Mesenchymal stem cell (in vitro differentiated cells and primary cell): ENCODE measurements at places on chromosomes 12 and 14.
A peak's percentile ranks its signal among the peaks of the same experiment; 100 is the strongest.

GRCh38 chr12:54154681-54155186 lies 34.1 kb downstream of the SMUG1 start:
- no peak for DNase-seq

GRCh38 chr12:25943940-25944339 lies 14.5 kb upstream of the RASSF8 start:
- DNase-seq, result no peak

DNA sequence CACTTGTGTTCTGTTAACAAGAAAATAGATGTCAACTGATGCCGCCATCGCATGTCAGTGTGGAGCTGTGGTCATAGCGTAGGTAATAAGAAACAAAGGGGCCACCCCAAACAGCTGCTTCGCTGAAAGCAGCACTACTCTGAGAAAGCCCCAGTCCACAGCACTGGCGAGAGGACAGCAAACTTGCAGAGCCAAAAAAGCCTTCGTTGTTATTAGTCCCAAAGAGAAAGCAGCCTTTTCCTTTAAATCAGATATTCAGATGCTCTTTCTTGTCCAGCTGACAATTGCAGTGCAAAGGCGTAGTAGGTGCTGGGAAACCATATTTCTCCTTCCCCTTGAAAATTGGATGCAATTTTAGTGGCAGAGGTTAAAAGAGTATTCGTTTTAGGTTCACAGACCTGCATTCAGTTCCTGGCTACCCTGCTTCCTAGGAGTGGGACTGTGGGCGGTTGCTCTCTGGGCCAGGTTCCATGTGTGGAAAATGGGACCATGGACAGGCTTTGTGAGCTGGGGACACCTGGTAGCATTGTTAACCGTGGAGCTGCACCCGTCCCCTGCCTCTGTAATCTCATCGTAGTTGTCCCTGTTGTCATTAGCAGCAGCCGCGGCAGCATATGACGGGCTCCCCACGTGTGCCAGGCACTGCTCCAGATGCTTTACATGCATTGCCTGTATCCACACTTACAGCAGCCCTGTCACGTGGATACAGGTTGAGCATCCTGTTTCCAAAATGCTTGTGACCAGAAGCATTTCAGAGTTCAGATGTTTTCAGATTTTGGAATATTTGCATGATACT lies 54.2 kb downstream of the ELK3 start:
- DNase-seq, result no peak

- peak; percentile 74 for DNase-seq
Measured at GRCh38 chr12:85468356-85469157, 188.5 kb downstream of the ALX1 start.

DNA sequence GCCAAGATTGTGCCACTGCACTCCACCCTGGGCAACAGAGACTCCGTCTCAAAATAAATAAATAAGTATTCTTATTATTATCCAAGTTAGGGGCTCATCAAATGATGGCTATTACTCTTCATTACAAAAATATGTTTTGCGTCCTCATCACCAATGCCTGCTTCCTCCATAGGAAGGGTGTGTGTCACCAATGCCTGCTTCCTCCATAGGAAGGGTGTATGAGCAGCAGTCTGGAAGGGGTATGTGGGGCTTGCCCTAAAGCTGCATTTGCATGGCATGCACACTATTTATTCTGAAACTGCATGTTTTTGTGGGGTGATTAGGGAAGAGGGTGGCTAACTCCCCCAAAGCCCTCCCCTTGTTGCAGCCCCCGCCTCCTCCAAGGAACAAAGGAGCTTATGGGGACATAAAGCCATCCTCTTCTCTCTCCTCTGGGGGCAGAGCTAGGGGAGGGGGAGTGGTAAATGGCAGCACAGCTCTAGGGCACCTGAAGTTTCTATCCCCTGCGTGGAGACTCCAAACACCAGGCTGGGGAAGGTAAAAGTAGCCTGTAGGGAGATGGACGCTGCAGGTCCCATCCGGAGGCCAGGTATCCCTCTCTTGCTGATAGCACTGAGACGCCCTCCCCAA lies 1.3 kb downstream of the CAMKK2 start:
- peak; percentile 25 for DNase-seq

- no peak for DNase-seq
Measured at GRCh38 chr12:6277982-6278438, 32.5 kb upstream of the PLEKHG6 start.

GRCh38 chr12:69897744-69898143 lies 72.7 kb downstream of the MYRFL start:
- peak; percentile 80 for DNase-seq

DNA sequence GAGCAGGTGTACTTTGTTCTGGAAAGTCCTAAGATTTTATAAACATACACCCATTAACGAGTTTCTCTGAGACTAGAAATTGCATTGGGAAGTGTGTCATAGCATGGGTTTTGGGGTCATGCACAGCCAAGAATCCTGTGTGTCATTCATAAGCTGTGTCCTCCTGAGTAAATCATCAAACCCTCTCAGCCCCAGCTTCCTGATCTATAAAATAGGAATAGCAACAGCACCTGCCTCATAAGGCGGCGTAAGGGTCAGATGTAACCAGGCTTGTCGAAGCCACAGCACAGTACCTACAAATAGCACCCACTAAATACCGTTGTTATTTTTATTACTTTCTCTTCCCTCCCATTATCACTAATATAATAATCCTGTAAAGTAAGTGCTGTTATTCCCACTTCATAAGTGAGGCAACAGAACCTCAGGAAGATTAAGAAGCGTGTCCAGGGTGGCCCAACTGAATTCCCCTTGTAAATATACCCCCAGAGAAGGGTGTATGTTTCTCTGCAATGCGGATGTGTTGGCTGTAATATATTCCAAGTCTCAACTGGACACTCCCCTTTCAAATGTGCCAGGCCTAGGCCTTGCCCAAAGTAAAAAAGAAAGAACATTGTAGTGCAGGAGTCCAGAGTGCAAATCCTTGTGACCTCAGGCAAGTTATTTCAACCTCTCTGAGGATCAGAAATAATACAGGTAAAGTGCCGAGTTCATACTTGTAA lies 188.3 kb upstream of the BCL2L14 start:
- no peak for DNase-seq

- DNase-seq, result no peak
Measured at GRCh38 chr14:93732524-93732923, 55.8 kb downstream of the PRIMA1 start.

GRCh38 chr12:66467932-66468331 lies 165.6 kb downstream of the HELB start:
- DNase-seq, result no peak

DNA sequence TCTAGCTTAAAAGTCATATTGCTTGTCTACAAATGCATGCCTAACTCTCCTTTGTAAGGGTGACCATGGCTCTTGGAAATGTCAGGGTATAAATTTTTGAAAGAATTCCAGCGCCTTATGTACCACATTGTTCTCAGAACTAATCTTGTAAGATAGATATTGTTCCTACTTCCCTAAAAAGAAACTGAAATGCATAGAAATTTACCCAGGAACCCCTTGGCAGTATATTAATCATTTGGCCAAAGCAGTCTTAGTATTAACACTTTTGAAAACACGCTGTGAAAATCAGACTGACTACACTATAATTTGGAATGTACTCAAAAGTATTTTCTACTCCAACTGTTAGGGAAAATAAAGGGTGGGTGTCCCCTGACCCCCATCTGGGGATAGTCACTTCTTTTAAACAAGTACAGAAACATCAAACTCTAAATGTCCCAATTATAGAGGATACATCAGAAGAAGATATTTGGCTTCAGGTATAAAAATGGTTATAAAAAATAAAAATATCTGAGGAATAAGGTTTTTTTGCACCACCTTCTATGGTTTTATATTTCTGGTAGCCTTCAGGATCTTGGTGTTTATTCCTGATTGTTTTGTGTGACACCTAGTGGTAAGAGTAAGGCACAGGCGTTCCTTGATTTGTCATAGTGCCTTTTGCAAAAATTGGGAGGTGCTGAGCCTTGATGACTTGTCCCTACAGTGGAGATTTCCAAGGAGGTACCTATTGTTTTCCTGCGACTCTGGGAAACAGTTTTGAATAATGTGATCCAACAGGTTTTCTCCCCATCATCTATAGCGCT lies 2.2 kb upstream of the NFKBIA start:
- peak; percentile 81 for DNase-seq

- DNase-seq, result no peak
Measured at GRCh38 chr14:94636744-94637412, 24.7 kb downstream of the SERPINA3 start.

- DNase-seq, result peak; percentile 24
Measured at GRCh38 chr14:103629503-103630121, 601 bp downstream of the KLC1 start.

- DNase-seq, result no peak
Measured at GRCh38 chr14:104882991-104883660, 18.1 kb downstream of the CEP170B start.

DNA sequence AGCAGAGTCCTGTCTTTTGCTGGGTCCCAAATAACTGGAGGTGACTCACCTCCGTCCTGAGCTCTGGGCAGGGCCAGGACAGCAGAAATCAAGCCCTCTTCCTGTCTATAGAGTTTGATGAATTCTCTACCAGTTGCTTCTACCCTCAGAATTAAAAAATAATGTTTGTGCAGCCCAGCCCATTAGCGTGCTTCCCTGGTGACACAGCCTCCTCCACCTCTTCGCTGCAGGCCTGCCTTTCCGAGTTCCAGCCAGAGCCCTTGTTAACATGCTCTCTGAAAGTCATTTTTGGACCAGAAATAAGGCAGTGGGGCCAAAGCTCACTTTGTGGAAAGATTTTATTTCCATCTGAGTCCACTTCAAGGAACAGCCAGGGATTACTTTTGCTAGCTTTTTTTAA lies 94.0 kb downstream of the TBX5 start:
- DNase-seq, result no peak

GRCh38 chr12:72057330-72057914 lies 118.8 kb downstream of the TPH2 start:
- DNase-seq, result no peak

- no peak for DNase-seq
Measured at GRCh38 chr12:47414511-47414910, 291.3 kb downstream of the RPAP3 start.

- no peak for DNase-seq
Measured at GRCh38 chr12:49451468-49452259, 84.4 kb downstream of the SPATS2 start.

GRCh38 chr14:34340025-34340625 lies 121.9 kb downstream of the SPTSSA start:
- DNase-seq, result no peak

DNA sequence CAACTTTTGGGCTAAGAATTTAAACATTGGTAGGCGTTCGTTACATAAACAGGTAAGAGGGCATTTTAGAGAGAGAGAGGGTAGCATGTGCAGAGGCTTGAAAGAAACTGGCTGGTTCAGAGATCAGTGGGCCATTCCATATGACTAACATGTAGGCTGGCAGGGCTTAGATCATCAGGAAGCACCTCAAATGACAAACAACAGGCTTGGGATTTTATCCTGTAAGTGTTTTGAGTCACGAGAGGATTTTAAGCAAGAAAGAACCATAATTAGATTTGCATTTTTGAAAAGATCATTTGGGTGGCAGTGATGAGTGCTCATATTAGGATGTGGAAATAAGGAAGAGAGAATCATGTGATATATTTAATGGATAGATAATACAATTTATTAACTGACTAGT lies 8.7 kb upstream of the PLEKHA5 start:
- DNase-seq, result peak; percentile 38

DNA sequence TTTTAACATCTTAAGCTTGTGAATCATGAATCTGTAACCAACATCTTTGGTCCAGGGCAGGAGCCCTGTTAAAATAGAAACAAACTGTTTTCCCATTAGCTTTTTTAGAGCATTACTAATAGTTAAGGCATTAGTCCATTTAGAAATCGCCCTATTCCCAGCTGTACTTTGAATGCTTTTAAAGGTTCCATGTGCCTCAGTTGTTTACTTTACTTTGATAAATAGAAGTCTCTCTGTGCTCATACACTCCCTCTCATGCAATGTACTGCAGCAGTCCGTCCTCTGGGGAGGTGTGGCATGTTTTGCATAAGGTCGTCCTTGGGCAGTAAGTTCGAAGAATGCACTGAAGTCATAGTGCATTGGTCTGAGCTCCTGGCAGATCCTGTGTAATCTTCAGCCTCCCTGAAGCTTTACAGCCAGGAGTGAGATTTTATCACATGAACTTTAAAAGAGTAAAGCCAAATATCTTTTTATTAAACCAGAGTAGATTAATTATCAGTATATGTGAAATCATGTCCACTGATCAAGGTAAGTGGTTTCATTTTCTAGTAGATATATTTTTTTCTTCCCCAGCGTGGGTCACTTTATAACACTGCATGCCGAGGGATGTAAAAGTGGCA lies 134.7 kb downstream of the FGD4 start:
- DNase-seq, result peak; percentile 99
